Activated naive CD4-positive, alpha-beta T cell (primary cell): ENCODE measurements at places on chromosomes 12 and 14.

- no peak for DNase-seq
Measured at GRCh38 chr14:21537090-21537424, 10.9 kb upstream of the SALL2 start.

DNA sequence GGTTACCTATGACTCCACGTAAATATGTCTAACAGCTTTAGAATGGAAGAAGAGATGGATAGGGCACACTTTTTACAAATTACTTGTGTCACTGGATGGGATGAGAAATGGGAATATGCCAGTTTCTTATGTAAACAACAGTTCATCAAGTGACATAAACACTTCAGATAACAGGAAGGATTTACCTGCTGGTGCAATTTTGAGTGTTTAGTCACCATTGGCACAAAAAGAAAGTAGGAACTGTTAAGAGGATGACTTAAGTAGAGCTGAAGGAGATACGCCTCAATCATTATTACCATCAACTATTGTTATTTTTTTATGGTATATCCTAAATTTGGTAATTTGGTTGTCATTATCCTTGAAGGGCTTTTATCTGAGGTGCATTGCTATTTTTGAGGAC, 83.2 kb downstream of the RMST start:
- DNase-seq = no peak

DNA sequence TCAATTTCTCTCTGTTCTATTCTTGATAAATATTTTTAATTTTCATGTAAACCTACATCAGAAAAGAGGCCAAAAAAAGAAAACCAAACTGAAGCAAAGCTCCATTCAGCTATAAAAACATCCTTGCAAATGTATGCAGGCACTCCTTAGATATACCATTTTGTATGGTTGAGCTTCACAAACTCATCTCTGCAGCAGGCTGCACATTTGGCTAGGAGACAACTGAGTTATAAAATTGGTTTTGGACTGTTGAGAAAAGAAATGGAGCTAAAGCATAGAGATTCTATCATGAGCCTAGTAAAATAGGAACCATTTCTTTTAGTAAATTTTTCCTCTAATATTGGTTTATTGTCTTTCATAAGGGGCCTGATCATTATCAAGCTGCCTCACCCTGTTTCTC, 156.4 kb downstream of the SYT1 start:
- DNase-seq = no peak

DNA sequence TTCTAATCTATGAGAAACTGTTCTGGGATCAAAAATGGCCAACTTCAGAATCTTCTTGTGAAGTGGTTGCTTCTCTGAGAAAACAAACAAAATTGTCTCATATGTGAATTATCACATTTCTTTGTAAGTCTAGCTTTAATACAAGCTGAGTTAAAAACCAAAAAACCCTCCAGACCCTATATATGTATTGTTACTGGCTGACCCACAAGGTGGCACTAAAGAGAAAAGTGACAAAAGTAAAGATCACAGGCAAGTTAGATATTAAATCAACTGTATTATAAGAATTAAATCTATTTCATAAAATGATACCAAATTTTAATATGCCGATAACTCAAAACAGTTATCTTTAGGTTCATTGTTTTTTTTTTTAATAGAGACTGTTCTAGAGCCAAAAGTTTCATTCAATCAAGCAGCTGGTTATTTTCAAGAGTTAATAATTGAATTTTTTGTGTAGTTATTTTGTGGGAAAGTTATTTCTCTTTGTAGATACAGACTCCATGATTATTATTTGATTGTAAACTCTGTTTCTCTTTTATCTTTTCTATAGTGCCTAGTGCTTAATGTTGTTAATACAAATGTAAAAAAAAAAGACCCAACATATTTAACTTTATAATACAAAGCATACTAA, 7.5 kb upstream of the TRHDE start:
- no peak for DNase-seq

GRCh38 chr12:93825931-93826555, 148.9 kb downstream of the CRADD start:
- no peak for DNase-seq
